A549 treated with ZK216348 at 1 μM for 4 hours (cell line): ENCODE measurements at places on chromosomes 3 and 15. TPM values are rescaled to one million over a fixed set of nuclear protein-coding genes. Genes with fewer than 3 reads are reported as not detected.

HGD gene
- 15.7 to 20.7 TPM (median 20.0 TPM) in 5 replicates for total RNA-seq

GOLGA8J gene
- total RNA-seq, result not detected in 5 replicates

HCLS1 gene
- total RNA-seq, result 0.11 to 0.19 TPM (median 0.18 TPM) in 3 of 5 replicates, not detected in the others

HDC gene
- 0.09 to 0.47 TPM (median 0.18 TPM) in 3 of 5 replicates, not detected in the others for total RNA-seq

MNS1 gene
- 2.0 to 5.1 TPM (median 3.5 TPM) in 5 replicates for total RNA-seq

DAZL gene
- not detected in 5 replicates for total RNA-seq

HOMER2 gene
- 15.2 to 19.3 TPM (median 15.5 TPM) in 5 replicates for total RNA-seq

SLC28A2 gene
- total RNA-seq, result not detected in 5 replicates
